ENCODE measurements at places on chromosomes 4 and X.

GRCh38 chrX:46694549-46694948 lies 64.4 kb downstream of the SLC9A7 start:
- no peak for DNase-seq

DNA sequence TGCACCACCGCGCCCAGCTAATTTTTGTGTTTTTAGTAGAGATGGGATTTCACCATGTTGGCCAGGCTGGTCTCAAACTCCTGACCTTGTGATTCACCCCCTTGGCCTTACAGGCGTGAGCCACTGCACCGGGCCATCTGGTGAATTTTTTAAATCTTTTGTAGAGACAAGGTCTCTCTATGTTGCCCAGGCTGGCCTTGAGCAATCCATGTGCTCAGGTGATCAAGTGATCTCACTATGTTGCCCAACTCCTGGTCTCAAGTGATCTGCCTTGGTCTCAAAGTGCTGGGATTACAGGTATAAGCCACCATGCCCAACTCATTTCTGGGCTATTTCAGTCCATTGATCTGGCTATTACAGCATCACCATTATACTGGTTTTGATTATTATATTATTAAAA lies 22.2 kb upstream of the GALNT7 start:
- no peak for DNase-seq

DNA sequence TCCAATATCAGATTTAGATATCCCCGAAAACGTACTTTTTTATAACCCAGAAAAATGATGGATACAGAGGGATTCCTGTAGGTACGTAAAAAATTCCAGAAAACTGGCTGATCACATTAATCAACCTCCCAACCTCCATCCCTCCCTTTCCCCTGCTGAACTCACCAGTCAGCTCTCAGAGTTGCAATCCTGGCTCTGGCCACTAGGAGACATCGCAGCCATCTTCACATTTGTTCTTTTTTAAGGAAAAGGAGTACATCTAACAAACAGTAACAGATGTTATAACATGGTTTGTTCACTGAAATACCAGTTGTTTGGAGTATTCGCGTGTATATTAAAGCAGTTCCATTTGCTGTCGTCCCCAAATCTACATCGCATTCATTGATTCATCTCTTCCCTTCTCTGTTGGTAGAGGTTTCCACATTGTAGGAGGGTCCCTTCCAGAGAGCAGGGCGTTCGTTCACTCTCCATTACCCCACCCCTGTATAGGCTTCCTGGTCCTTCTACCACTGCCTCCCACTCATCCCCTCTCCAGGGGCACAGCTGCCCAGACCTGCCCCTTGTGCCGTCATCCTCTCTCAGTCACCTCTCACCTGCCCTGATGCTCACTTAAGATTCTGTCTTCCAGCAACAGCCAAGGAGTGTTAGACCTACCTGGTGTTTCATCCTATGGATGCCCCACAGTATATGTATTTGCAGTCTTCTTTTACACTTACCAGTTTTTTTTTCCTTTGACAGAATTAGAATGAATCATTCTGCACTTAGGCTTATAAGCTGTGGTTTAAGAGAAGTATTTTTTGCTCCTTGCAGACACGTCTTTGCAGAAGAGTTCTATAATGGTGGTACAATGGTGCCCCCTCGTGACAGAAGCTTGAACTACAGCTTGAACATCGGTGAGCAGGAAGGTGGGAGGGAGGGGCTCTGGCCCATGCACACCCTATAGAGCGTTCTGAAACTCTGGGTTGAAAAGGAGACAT lies 36.8 kb upstream of the RAB40AL start:
- peak; percentile 71 for DNase-seq

GRCh38 chrX:123860983-123861382 lies 1.1 kb downstream of the XIAP start:
- DNase-seq = no peak

- no peak for DNase-seq
Measured at GRCh38 chr4:3361896-3362295, 69.1 kb downstream of the RGS12 start.

DNA sequence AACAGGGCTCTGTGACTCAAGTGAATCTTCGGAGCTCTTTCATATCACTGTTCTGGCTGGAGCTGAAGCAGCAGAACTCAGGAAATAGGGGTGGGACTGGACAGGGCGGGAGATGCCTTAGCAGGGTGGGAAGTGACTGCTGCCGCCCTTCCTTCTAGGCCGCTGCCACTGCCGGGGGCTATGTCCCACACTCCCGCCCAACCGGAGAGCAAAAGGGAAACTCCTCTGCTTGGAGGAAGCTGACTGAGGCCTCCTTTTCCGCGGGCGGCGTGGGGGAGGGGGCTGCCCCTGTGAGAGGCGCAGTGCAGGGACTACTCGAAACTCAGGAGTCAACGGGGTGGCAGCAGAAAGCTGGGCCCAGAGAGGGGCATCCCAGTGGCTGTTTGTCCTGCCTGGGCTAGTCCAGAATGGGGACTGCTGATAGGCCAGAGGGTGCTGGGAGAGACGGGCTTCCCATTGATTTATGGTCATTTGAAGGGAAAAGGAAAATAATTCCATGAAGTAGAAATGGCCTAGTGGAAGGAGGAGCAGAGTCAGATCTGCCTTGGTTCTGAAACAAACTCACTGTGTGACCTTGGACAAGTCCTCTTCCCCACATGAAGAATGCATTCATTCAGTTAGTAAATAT lies 36.9 kb downstream of the STARD8 start:
- DNase-seq = no peak

DNA sequence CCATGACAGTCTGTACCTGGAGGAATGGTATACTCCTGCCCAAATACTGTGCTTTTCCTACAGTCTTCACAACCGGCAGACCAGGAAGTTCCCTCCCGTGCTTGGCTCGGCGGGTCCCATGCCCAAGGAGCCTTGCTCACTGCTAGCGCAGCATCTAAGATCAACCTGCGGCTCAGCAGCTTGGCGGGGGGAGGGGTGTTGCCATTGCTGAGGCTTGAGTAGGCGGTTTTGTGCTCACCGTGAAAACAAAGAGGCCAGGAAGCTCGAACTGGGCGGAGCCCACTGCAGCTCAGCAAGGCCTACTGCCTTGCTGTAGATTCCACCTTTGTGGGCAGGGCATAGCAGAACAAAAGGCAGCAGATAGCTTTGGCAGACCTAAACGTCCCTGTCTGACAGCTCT lies 152.7 kb downstream of the TEX11 start:
- DNase-seq = peak; percentile 55

- no peak for DNase-seq
Measured at GRCh38 chr4:140004549-140004895, 149.5 kb downstream of the MAML3 start.

DNA sequence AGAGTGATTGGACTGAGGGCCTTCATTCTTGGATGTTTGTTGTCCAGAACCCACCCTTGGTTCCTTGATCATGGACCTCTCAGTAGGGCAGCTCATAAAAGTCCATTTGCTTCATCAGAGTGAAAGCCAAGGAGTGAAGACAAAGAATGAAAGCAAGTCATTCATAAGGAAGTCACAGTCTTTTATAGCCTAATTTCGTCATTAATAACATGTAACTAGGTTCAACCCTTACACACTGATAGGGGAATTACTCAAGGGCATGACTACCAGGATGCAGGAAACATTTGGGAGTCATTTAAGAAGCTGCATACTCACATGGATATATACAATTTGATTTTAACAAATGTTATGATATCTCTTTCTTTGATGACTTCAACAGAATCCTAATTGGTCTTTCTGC lies 95.2 kb downstream of the RPA4 start:
- no peak for DNase-seq

DNA sequence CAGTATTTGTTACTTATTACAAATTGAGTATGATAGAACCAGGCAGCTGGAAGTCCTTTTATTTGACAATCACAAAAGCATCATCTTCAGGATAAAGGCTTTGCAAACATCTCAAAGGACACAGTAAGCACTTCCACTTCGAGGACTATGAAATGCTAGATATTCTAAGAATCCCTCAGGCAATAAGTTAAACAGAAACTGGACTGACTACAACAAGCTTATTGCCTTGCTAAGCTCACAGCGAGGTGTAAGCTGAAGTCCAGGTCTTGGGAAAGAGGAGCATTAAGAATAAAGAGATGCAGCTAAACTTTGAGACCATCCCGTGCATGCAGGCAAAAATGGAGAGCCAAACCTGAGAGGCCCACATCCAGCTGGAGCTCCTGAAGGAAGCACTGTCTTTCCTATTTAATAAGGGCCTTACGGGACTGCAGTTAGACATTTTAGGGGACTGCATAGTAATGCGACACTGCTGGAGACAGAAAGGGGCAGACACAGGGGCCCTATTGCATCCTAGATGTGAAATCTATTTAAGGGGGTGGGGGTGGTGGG lies 38.7 kb downstream of the DCHS2 start:
- no peak for DNase-seq

GRCh38 chr4:177441061-177441802 lies 1.0 kb downstream of the AGA start:
- DNase-seq = peak; percentile 19

DNA sequence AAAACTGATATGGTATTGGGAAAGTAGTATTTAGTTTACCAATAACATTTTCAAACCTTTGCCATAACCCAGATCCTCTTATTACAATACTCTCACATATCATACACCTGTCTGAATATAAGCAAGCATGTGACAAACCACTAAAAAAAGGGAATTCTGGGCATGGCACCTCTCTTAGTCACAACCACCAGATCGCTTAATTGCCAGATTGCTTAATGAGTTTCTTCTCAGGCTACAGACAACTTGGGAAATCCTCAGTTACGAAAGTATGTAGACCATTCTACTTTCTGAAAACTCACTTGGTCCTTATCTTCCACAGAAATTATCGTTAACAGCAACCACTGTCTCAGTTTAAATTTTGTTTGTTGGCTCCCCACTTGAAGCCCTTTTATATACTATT lies 2.1 kb downstream of the NAF1 start:
- no peak for DNase-seq

- no peak for DNase-seq
Measured at GRCh38 chr4:44494810-44495701, 46.4 kb upstream of the KCTD8 start.

DNA sequence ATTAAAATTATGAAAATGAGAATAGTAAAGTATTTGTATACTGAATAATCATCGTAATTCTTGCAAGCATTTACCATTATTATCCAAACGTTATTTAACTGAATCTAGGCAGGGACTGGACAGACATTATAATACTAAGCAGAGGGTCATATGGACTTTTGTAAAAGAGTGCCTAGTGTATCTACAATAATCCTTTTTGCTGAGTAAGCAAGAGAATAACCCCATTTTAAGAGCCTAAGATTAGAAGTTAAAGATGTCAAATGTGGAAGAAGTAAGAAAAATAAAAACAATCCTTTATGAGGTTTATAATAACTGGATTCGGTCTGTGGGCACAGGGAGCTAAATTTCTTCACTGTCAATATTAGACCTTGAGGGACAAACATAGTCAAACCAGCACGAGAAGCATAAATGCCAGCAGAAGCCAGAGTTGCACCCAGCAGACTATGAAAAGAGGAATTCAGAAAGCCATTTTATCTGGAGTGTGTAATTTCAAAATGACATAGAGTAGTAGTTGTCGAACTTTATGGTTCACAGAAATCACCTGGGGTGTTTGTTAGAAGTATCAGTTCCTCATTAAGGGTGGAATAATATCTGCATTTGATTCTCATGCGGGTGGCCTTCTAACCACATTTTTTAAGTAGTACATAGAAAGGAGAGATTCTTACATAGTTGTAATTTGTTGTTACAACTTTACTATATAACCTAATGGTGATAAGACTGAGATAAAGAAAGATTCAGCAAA lies 39.7 kb upstream of the DCLK2 start:
- no peak for DNase-seq

DNA sequence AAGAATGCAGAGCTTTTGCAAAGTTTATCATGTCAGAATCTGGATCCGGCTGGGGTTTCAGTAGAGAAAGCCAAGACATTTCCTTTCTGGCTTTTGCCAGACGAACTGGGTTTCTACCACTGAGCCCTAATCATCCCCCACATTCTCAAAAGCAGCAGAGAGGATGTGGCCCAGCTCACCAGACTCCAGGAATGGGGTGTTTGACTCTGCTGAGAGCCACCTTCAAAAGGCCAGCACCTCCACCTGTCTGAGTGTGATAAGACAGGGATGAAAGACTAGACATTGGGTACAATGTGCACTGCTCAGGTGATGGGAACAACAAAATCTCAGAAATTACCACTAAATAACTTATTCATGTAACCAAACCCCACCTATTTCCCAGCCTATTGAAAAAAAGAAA lies 25.7 kb upstream of the CCKAR start:
- DNase-seq = no peak

- DNase-seq = no peak
Measured at GRCh38 chr4:186875476-186875875, 151.8 kb upstream of the FAT1 start.

- no peak for DNase-seq
Measured at GRCh38 chr4:25182937-25183336, 22.7 kb upstream of the SEPSECS start.

GRCh38 chr4:30719454-30720020 lies 632 bp upstream of the PCDH7 start:
- DNase-seq = no peak

DNA sequence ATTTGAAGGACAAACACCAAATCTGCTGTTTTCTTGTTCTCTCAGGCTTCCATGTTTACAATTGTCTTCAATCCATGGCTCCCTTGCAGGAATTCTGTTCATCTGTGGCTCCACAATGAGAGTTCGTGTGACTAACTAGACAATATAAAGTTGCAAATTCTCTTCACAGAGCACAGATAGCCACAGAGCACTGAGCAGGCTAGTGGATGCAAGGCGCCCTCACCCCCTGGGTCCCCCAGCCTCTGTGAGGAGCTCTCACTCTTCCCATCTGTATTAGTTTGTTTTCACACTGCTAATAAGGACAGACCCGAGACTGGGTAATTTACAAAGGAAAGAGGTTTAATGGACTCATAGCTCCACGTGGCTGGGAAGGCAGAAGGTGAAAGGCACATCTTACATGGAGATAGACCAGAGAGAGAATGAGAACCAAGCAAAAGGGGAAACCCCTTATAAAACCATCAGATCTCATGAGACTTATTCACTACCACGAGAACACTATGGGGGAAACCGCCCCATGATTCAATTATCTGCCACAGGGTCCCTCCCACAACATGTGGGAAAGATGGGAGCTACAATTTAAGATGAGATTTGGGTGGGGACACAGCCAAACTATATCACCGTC lies 82.5 kb upstream of the STX18 start:
- no peak for DNase-seq

GRCh38 chr4:3202836-3203820 lies 45.8 kb upstream of the MSANTD1 start:
- DNase-seq = peak; percentile 31

DNA sequence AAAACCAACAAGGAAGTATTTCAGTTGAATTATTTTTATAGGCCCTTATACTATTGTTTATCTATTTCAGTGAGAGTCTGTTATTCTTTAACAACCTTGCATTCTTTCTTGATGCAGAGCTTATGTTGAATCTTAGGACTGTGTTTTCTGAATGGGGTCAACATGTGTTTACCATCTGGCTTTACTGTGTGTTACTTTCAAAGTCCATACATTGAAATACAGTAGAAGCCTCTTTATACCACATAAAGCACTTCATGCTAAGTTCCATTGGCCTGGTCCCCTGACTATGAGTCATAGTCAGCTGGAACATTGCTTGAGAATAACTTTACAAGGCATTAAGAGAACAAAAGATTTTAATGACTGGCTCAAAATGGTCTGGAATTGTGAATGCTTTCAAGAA lies 152.6 kb downstream of the GASK1B start:
- DNase-seq = no peak

Measured in CD4-positive, alpha-beta T cell treated with Interleukin-2 at 100 ng/mL for 4 hours (primary cell).